ENCODE measurements at places on chromosomes 6 and 20.

DNA sequence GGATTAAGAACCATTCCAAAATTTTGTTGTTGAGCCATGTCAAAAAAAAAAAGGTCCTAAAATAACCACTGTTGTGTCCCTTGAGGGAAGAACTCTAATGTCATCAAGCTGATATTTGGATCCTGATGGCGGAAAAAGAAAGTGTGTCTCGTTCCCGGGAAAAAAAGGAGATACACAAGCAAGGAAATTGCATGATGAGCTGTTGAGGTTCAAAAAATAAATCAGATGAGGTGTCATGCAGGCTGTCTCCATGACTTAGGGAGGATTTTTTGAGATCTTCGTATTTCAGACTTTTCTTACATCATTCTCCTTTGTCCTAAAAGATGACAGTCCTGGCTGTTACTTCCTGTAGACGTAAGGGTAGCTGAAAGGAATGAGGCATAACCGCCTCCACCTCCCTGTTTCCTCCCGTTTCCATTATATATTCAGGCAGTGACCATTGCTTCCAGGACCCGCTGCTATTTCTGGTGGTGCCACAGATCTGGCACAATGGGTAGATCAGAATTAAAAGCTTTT is 117.3 kb upstream of the TNFAIP3 start:
- DNase-seq: no peak

- DNase-seq: no peak
These were observed 356.0 kb upstream of the JARID2 start for GRCh38 chr6:14889611-14890593.

- no peak for DNase-seq
These were observed 80.6 kb upstream of the PAK5 start for GRCh38 chr20:9919271-9920014.

- no peak for DNase-seq
These were observed 114.1 kb downstream of the TENT5A start for GRCh38 chr6:81638366-81638765.

DNA sequence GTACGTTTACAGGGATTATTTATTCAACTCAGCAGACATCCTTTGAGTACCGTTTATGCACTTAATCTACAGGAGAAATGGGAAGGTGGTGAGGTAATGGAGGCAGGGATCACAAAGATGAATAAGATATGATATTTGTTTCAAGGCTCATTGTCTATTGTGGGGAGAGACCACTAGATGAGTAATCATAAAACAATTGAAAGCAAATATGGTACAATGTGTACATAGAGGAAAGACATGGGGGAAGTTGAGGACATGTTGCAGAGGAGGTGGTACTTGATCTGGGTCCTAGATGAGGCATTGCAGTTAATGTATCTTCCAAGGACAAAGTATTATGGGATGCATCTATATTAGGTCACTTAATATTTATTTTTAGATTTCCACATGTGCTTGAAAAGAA is 13.7 kb upstream of the CDC5L start:
- DNase-seq: no peak

DNA sequence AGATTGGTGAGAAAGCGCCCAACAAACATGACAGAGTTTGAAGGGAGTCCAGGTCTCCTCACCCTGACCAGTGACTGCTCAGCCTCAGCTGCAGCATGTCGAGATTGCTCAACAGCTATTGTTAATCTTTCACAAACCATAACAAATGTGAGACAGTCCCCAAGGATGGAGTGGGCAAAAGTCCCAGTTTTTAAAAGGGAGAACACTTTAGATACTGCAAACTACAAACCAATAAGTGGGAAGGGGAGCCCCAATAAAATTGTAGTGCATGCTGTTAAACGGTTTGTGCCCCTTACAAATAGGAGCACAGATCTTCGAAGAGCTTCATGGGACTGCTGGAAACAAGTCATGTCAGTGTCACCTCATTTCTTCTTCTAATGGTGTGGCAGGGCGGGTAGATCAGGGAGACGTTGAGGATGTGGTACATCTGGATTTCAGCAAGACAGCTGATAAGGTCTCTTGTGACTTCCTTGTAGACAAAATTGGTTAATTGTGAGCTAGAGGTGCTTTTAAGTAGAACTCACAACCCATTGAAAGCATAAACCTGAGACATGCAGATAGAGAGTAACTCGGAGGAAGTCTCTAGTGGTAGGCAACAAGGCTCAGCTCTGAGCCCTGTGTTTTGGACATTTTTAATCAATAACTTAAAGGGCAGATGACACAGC is 134.0 kb upstream of the ARMC2 start:
- DNase-seq: no peak

GRCh38 chr20:51233345-51233744 is 210.4 kb upstream of the KCNG1 start:
- no peak for DNase-seq

Data from esophagus squamous epithelium (tissue), 5 donors.